Upper lobe of left lung (tissue), 6 donors: ENCODE measurements at places on chromosomes 1 and 21.
A peak's percentile ranks its signal among the peaks of the same experiment; 100 is the strongest.

- no peak for DNase-seq
Measured at GRCh38 chr1:41783189-41783639, 135.5 kb downstream of the HIVEP3 start.

DNA sequence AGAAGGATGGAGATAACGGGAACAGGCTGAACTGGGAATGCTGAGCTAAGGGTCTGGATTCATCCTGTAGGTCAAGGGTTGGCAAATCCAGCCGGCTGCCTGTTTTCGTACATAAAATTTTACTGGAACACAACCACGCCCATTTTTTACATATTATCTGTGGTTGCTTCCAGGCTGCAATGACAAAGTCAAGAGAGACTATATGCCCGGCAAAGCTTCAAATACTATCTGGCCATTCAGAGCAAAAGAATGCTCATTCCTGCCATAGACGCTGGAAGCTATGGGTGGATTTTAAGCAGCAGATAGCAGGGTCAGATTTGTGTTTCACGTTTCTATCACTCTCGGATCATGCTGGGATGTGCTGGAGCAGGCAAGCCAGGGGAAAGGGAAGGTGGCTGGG is 137.9 kb upstream of the EDN2 start:
- no peak for DNase-seq

- no peak for DNase-seq
Measured at GRCh38 chr1:70909262-70909822, 138.3 kb downstream of the PTGER3 start.

DNA sequence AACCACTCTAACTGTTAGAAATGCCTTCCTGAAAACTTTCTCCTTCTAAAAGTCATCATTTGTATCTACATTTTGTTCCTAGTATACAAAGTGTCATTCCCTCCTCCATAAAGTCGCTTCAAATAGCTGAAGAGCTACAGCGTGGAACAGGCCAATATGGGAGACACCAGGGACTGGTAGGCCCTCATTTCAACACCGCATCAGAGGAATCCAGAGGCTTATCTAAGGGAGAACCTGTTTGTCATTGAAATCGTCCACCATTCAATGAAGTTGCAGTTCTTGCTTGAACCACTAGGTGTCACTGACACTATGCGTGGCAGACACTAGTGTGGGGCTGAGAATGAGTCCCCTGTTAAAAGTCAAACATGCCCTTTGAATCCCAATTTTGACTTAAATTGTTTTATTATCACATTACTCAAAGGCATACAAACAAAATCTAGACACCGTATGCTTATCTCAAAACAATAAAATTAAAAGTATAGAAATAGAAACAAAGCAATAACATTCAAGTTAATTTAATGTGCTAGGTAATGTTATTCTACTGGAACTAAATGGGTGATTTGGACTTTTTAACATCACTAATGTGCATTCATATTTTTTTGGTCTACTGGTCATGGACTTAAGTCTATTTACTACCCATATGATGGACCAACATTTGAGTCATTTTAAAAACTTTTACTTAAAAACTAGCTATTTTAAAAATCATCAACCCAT is 182.3 kb downstream of the FCRL5 start:
- DNase-seq = no peak

DNA sequence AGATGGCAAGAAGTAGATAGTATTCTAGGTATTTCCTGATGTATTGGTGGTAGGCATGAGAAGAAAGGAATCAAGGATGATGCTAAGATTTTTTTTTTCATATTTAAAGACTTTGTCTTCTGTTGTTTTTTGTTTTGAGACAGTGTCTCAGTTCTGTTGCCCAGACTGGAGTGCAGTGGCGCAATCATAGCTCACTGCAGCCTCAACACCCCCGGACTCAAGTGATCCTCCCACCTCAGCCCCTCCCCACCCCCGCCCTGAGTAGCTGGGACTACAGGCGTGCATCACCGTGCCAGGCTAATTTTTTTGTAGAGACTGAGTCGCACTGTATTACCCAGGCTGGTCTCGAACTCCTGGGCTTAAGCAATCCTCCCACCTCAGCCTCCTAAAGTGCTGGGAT is 2.8 kb upstream of the CAPZB start:
- no peak for DNase-seq

DNA sequence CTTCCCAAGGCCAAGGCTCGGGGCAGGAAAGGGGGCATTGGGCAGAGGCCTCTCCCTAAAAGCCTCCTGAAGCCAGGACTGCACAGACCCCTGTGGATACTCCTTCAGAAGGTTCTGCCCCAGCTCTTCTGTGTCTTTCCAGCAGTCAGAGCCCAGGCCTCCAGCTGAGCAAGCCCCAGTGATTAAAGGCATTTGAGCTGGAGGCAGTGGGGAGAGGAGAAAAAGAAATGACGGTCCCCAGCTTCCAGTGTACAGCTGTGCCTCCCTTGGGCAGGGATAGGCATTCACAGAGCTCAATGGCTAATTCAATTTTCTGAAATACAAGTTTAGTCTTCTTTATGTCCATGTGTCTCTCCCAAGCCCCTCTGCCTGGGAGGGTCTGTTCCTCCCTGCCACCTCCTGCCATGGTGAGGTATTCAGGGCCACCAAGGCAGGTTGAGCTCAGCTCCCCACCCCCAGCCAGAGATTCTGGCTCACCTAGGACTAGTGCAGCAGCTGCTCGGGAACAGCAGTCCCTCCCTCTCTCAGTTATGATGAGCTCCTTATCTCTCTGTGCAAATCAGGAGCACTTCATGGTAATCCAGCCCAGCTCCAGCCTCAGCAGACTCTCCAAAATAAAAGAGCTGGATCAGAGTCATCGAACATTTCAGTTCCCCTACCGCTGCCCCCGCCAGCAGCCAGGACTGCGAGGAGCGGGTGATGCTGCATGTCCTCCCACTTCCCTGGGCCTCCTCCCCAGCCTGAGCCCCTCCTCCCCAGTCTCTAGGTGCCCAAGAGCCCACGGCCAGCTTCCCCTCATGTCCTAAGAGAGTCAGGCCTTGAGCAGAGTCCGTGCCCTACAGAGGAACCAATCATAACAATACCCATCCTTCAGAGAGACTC is 208.4 kb upstream of the ZC3H12A start:
- no peak for DNase-seq

GRCh38 chr1:223543560-223543959 is 121.9 kb downstream of the CAPN8 start:
- no peak for DNase-seq

DNA sequence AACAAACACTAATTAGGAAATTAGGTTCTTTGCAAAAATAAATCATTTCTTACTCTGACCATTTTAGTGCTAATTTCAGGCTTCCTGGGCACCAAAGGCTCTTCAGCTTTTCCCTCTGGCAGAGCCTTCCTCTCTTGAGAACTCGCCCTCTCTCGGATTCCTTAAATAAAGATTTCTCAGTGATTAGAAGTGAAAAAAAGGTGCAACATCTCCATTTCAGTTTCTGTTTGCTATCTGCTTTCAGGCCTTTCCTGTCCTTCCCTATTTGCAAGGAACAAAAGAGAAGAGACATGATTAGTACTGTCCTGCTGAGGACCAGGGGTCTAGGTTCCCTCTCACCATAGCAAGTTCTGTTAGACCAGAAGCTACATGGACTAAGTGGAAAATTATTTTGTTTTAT is 27.8 kb upstream of the CACYBP start:
- no peak for DNase-seq

DNA sequence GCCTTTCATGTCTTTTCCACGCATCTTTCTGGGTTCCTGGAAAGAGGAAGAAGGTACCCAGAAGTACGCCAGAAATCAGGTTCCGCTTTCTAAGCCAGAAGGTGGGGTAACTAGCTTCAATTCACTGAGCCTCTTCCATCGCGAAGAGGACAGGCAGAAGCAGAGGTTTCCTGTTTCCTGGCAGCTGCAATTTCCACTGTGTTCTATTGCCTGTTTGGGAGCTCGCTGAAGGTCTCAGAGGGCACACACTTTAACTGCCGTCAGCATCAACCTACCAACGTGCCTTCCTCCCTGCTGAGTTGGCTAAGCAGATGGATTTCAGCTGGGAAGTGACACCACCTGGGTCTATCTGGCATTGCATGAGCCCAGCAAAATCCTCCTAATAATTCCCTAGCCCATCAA is 10.0 kb downstream of the NCF2 start:
- peak; percentile 68 for DNase-seq

DNA sequence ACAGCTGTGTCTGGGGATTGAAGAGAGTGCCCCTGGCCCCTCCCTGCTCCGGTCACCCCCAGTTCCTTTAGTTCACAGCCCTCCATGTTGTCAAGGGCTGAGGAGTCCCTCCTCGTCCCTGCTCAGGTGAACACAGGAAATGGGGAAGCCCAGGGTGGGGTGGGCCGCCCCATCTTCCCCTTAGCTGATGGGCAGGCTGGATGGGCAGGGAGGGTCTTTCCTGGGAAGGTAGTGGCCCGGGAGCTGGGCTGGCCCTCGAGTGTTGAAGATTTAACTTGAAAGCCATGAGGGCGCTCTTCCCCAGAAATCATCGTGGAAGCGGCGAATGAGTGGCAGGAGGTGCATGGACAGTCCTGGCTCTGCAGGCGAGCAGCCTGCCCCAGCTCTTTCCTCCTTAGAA is 18.3 kb upstream of the NPHP4 start:
- DNase-seq = no peak

DNA sequence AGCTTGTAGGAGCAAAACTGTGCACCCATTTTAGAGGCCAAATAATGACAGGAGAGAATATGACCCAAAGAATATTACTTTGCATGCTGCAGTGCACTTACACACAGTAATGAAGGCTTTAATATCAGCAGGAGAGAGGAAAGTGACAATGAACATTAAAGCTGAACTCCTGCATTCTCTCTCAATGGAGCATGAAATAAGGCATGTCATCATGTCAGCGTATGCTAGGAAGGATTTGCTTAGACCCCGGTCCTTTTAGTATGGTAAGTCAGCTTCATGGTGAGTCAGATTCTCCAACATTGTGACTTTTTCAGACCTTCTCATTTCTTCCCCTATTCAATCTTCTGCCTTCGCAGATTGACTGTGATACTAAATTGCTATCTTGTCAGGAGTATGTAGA is 210.7 kb upstream of the TMPRSS15 start:
- DNase-seq = no peak

DNA sequence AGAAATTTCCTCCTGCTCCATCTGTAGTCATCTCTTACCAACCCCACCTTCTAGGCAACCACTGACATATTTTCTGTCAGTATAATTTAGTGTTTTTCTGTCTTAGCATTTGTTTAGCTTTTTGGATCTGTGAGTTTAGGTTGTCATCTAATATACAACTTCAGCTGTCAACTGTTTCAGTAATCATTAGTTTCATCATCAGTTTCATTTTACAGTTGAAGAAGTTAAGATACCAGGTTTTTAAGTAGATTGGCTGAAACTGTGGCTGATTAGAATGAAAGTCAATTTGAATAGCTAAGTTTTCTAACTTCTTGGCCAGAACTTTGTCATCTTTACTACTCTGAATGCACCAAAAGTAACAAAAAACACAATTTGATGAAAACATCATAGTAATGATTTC is 1957.3 kb downstream of the NCAM2 start:
- DNase-seq = no peak

- no peak for DNase-seq
Measured at GRCh38 chr1:26546375-26546774, 16.8 kb downstream of the RPS6KA1 start.

DNA sequence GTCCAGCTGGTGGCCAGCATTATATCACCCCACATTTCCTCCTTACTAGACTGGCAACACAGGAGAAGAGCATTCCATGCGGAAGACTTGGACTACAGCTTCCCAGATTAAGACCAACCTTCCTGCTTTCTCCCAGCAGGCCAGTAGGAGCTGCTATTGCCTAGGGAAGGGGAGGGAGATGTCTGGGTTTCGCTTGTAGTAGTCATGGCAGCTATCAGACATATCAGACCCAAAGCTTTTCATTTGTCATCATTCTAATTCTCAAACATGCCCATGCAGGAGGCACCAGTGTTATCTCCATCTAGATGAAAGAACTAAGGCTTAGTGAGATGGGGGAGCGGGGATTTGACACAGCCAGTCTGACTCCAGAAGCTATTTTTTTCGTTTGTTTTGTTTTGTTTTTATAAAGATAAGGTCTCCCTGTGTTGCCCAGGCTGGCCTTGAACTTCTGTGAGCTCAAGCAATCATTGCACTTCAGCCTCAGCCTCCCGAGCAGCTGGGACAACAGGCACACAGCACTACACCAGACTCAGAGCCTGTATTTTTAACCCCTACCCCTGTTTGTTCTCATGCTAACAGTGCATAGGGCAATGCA is 4.5 kb downstream of the PLA2G2A start:
- peak; percentile 35 for DNase-seq

DNA sequence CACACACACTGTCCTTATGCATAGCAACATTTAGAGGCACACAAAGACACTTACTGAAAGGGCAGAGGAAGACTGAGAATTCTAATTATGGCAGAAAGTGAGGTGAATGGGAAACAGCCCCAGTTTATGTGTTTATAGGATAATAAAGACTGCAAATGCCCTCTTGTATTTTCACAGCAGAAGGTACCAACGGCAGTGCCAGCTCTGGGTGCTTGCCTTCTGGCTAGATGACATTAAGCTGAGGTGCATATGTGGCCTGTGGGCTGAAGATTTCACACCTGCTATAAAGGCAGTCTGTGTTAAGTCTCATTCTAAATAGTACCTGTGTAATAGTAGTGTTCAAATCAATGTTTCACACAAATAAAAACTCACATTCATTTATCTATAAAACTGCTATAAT is 347.2 kb upstream of the ZRANB2 start:
- no peak for DNase-seq

GRCh38 chr1:3403388-3404231 is 50.9 kb upstream of the ARHGEF16 start:
- peak; percentile 57 for DNase-seq

- no peak for DNase-seq
Measured at GRCh38 chr1:41905093-41905675, 13.5 kb downstream of the HIVEP3 start.

DNA sequence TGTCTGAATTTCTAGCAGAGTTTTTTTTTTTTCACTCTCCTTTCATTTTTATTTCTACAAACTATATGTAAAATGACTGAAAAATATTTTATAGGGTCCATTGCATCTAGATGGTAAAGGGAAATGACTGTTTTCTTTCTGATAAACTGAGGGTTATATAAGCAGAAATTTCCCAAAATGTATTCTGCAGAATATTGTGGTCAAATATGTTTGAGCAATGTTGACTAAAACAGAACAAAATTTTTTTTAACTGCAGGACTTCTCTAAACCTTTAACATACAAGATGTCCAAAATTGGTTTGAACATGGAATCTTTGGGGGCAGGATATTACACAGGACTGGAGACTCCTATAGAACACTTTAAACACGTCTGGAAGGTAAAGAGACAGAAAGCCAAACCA is 190.5 kb downstream of the TOMM20 start:
- DNase-seq = no peak

GRCh38 chr1:109807402-109807801 is 43.7 kb upstream of the EPS8L3 start:
- peak; percentile 30 for DNase-seq

GRCh38 chr1:52595061-52595460 is 7.1 kb upstream of the GPX7 start:
- no peak for DNase-seq

DNA sequence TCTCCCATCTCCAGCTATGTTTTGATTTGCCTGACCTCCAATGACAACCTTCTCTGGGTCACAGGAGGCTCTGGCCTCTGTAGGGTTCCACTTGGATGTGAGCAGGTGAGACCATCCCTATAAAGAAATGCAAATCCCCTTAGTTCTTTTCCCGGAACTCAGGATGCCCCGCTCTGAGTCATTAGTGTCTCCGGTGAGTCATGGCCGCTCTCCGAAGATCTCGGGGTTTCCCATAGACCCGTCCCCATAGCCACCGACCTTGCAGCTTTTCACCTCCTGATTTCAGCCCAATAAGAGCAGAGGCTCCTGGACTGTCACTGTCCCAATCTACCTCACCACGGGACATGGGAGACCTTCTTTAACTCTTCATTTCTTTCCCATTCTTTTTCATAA is 98.2 kb downstream of the PGBD5 start:
- no peak for DNase-seq
